ENCODE measurements at places on chromosomes 16 and 17.

GRCh38 chr17:10477701-10478100, 8.3 kb upstream of the MYH4 start:
- no peak for DNase-seq

DNA sequence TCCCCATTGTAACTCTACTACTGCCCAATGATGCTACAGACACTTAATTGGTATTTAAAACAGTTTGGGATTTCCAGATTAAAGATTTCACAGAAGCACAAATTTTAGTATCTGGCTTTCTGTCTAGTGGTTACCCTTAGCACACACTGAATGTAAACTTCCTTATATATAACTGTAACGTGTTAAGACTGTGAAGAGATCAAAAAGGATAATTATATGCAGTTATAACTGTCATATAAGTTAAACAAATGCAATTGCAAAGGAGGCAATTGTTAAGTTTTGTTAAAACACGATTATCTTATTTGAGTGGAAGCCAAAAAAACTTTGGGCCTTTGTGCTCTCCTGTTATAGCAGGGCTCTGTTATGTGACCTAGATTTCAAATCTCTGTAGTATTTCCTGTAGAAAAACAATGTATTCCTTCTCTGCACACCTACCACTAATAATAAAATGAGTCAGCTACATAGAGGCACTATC, 147.9 kb downstream of the STXBP4 start:
- DNase-seq = no peak

- DNase-seq = no peak
Measured at GRCh38 chr17:78409191-78409928, 30.9 kb downstream of the PGS1 start.

DNA sequence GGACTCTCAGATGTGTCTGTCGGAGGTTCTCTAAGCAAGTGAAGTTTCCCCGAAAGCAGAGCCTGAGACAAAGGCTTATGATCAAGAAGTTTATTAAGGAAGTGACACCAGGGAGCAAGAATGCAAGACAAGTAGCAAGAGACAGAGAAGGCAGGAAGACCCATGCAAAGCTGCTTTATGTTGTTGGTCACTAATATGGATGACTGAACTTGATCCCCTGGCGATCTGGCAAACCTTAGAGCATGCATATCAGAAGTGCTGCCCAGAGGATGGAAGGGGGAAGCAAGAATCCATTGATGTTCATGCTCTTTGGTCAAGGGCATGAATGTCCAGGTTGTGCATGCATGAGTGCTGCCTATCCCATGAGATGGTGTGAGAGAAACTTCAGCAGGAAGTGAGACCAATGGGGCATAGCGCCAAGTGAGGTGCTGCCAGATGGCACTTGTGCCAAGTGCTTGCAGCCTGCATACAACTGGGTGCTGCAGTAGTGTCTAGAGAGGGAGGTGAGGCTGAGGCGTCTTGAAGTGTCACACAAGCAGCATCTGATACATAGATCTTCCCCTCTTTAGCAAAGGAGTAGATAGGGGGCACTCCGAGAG, 176.5 kb downstream of the SALL1 start:
- DNase-seq = no peak

DNA sequence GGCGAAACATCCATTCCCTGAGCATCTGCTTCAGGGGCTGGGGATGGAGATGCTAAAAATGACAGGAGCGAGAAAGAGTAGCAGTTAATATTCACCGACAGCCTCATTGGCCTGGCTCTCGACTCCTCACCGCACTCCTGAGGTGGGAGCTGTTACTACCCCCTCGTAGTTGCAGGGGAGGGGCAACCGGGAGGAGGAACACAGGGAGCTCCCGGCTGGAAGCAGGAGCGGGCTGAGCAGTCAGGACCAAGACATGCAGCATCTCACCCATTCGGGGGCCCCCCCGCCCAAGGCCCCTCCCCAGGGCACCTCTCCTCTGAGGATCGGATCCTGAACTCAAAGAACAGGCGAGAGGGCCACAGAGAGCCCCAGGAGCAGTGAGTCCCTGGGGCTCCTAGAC, 4.5 kb upstream of the ACSF3 start:
- no peak for DNase-seq

DNA sequence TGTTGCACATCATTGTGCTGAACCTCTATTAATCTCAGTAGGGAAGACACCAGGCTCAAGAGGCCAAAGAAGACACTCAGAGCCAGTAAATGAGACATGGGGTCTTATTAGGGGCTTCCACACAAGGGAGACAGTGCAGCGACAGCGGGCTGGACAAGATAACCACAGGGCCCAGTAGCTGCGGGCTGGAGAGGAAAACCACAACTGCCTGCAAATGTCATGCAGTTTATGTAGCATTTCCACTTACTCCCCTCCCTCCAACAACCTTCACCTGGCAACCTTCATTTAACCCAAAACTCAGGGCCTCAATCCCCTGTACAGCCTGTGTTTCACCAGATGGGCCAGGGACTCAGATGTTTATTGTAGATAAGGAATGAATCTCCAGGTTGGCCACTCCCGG, 185.6 kb downstream of the UTP18 start:
- no peak for DNase-seq

- no peak for DNase-seq
Measured at GRCh38 chr16:68786685-68787418, 49.8 kb downstream of the CDH1 start.

DNA sequence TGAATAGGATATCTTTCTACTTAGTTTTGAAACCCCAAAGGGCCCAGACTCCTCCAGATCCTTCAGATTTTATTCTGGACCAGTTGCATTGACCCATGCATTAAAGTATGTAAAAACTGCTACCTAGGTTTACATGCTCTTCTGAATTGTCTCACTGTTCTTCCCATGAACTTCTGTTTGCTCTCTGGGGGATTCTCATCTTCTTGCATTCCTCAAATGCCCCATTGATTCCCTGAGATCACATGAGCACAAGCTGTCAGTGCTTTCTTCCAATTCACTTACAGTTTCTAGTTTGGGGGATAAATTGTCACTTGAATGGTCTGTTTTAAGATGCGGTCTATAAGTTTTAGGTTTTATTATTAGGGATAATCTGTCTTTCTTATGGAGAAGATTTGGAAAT, 188.9 kb upstream of the KIF2B start:
- DNase-seq = no peak

Measured in CD4-positive, alpha-beta T cell treated with Interferon alpha-2 for 1 hour (primary cell).